ENCODE measurements at places on chromosomes 13 and 19.

DNA sequence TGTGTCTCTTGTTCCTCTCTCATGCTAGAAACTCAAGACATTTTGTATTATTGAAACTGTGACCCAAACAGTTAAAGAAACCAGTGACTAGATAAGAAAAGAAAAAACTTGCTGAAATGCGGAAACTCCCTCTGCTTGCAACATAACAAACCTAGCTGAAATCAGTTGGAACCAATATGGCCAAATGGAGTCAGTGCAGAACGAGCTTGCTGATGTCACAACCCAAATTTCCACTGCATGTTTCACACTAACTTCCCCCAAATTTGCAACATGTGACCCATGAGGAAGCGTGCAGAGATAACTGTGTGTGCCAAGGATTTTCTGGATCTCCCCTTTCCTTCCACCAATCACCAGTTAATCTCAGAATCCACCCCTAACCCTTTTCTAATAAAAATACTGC, 208.0 kb downstream of the DLEU7 start:
- peak; percentile 25 for DNase-seq

DNA sequence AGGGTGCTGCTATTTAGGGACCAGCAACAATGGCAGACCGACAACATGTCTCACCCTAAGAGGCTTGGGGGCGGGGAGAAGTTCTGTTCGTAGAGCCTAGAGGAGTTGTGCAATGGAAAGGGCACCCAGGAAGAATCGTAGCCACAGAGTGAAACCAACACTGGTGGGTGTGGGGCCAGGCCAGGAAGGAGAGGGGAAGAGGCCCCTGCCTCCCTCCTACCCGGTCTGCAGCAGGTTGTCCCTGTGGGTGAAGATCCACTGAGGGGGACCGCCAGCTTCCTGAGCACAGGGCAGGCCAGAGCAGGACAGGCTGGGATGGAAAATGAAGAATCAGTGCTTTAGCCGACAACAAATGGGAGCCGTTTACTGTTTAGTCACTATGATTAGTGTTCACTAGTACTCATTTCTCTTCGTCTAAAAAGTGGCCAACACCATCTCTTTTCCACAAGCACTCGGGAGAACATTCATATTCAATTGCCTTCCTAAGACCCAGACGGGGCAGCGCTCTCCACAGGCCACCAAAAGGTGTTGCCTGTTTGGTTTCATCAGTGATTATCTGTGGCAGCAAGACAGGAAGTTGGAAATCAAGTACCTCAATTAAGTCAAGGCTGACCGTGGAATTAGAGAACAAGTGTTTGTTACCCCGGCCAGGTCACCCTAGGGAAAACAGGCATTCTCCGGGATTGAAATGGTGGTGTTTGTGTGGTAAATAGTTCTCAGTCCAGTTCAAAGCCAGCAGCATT, 1.1 kb upstream of the ATP11A start:
- peak; percentile 44 for DNase-seq

GRCh38 chr13:111398715-111399299, 78.4 kb downstream of the TEX29 start:
- DNase-seq = no peak

DNA sequence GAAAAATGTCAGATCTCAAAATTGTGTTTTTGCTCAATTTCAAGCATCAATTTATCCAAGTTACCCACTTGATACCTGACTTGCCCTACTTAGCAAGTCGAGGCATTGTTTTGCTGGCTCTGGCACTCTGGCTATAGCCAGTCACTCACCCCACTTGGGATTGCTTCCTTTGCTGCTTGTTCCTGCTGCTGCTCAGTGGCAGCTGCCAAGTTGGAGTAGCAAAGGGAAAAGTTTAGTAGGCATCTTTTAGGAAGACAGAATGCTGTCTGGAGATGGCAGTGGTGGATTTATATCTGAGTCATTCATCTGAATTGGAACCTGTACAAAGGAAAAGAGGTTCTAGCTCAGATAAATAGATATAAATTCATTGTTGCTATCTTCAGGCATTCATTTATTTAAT, 41.2 kb downstream of the PCCA start:
- no peak for DNase-seq

GRCh38 chr13:40488869-40489391, 177.5 kb downstream of the FOXO1 start:
- no peak for DNase-seq

DNA sequence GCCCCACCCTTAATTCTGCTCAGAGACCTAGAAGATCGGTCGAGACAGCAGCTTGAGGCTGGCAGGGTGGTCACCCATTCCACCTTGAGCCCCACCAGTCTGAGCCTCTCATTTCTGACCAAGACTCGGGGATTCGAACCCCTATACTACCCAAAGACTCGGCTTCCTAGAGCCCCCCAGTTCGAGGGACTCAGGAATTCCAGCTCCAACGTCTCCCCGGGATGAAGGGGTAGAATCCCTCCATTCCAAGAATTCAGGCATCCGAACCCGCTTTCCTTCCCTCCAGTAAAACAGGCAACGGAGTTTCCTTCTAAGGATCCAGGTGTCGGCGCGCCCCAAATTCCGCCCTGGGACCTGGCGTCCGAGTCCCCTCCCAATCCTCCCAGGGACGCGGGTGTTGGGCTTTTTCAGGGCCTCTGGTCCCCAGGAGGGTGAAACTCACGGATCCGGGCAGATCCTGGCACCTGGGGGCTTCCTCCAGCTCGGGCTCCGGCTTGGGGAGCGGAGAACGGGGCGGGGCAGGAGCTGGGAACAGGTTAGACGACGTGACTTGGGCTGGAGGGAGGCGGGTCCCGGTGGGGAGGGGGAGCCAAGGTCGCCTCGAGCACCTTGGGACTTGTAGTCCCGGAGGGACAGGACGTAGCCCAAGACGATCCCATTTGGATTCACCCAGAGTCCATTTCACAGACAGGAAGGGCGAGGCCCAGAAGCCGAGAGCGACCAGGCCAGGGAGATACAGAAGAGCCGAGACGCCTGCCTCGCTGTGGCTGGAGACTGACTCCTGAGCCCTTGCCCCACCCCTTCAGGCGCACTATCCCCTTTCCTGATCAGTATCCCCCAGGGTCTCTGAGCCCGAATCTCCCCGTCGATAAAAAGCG, at the start of gene PPP1R13L:
PPP1R13L (minus strand) TSS at position 513 of the 878 bp plus-strand sequence. CDS start 6,751 bp downstream, outside the sequence.
- peak; percentile 56 for DNase-seq

DNA sequence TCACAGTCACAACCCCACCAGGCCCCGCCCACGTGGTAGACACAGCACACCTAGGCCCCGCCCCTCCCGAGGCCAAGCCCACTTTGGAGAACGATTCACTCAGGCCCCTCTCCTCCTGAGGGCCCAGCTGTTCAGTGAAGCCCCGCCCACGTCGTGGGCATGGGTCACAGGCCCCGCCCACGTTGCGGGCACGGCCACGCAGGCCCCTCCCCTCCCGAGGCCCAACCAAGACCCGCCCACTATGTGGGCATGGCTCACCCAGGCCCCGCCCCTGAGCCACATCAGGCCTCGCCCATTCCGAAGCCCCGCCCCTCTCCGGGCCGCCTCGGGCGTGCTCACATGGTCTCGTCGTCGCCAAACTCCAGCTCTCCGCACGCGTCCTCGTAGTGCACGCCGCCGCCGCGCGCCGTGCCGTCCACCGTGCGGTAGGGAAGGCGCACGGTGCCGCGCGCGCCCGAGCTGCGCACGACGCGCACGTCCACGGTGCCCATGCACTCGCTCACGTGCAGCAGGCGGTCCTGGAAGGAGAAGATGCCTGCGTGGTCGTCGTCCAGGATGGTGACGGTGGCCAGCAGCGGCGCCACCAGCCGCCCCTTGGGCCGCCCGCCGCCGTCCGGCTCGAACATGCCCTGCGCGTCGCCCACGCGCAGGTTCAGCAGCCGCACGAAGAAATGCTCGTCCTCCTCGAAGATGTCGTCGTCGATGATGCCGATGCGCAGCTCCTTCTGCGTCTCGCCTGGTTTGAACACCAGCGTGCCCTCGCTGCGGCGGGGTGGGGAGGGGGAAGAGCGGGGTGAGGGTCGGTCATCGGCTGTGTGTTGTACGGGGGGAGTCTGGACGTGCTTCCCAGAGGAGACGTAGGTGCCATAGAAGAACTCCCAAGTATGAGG, 24.0 kb downstream of the SLC8A2 start:
- DNase-seq = peak; percentile 53

DNA sequence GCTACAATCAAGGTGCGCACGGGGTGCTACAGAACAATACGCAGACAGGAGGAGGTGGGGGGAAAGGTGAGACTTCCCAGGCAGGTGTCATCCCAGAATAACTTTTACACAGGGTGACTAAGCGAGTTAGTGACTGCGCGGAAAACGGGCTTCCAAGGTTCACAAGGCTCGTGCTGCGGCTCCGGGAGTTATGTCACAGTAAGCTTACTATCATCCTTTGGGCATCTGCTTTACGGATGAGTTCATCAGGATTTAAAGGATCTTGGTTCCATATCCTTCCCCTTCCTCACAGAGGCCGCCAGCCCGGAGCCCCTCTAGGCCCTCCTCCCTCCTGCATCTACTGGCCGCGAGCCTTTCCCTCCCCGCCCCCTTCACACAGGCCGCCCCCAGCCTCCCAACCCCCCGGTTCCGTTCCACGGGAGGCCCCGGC, 474 bp upstream of the IFT88 start:
- no peak for DNase-seq

DNA sequence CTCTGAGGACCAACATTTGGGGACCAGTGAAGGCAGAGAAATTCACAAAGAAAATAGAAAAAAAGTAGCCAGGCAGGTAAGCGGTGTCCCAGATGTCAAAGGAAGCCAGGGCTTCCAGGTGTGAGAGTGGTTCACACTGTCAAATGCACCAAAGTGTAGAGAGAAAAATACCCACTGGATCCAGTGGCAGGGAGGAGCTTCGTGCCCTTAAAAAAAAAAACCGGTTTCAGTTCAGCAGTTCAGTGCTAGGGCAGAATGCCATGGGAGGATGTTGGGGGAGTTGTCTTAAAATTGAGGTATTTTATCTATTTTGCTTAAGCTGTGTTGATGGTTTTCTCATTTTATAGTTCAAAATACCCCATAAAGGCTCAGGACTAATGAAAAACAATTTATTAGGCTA, 47.8 kb upstream of the C1QTNF9 start:
- DNase-seq = peak; percentile 74

DNA sequence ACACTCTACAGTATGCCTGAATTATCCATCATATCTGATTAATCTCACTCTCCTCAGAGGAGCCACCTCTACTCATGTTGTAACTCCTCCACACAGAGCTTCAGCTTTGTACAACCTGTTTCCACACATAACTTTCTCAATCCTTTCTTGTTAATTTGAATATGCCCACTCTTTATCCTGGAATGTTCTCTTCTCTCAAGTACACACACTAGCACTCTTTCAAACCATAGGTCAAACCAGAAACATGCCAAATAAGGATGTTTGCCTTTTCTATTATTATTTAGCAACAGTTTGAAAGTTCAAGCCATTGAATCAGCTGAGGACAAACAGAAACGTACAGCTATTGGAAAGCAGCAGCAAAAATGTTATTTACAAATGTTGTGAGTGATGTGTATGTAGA, 110.3 kb downstream of the MIPEP start:
- DNase-seq = no peak

DNA sequence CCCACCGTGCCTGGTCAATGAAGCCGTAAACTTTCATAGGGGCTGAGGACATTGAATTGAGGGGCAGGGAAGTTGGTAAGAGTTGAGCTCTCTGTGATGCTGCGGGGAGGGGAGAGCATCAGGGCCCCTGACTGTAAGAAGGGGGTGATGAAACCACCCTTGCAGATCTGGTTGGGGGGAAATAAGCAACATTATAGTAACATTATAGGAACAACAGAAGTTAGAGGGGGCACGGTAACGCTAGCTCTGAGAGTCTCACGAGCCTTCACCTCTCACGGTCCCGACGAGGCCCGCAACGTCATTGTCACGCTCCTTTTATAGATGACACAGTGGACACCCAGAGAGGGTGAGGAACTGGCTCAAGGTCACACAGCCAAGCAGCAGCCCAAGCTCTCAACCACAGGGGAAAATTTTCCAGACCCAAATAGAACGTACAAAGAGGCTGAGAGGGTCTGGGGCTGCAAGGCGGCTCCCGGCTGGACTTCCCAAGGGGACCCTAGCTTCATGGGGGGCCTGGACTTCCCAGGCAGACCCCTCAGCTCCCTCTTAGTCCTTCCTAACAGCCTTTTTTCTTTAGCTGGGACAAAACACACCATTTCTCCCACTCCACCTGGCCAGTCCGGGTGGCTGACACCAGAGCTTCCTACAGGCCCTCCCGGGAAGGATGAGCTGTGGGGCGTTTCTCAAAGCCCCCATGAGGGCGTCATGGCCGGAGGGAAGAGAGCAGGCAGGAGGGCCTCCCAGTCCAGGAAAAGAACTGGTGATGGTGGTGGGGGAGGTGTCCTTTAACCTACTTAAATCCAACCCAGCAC, 4.1 kb downstream of the TLE5 start:
- DNase-seq = no peak

GRCh38 chr13:25980255-25980654, 71.6 kb downstream of the SHISA2 start:
- no peak for DNase-seq

GRCh38 chr13:50527188-50527587, 316.3 kb downstream of the DLEU7 start:
- DNase-seq = no peak

- no peak for DNase-seq
Observed at GRCh38 chr13:32126278-32126677, 94.7 kb downstream of the FRY start.

DNA sequence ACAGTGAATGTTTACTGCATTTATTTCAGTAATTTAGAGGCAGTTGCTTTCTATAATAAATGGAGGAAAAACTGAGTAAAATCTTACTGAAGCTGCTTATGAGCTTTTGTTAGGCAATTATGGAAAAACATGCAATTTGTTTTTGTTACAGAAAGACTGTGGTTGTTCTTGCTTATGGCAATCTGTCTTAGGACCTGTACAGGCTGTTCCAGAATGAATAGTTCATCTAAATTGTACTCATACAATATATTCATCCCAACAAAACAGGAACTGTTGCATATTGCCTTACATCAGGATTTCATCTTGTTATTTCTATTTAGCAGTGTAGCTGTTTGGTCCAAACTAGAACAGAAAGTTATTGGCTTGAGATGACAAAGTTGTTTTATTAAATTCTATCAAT, 199.2 kb downstream of the NALCN start:
- DNase-seq = no peak

GRCh38 chr13:114152285-114152645, 19.8 kb upstream of the RASA3 start:
- no peak for DNase-seq

- DNase-seq = no peak
Observed at GRCh38 chr13:65999411-65999810, 1230.7 kb downstream of the PCDH9 start.

DNA sequence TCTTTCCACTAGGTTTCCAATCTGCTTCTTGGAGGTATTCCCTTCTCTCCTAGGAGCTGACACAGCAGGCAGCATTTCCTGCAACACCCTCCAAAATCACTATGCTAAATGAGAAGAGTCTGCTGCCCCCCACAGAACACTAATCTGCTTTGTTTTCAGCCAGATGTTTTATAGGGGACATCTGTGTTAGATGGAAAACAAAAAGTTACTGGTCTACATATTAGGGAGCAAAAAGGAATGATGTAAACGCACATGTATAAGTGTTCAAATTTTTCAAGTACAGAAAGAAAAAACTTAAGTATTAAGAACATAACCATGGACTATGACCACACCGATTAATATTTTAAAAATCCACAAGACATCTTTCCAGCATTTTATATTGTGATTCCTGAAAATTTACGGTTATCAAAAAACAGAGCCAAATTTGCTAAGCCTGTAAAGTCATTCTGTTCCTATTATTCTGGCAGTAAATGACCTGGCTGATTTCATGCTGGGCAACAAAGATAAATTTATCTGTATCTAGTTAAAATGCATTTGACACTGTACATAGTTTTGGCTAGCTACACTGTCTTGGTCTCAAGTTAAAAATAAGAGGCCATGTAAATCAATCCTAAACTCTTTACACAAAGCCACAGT, 63.3 kb downstream of the DCLK1 start:
- DNase-seq = no peak

- peak; percentile 58 for DNase-seq
Observed at GRCh38 chr13:75635828-75636435, at the start of gene LMO7. Gene LMO7 (plus strand): TSS chr13:75636330. CDS start chr13:75636658, 328 bp downstream.

Data from CD4-positive, alpha-beta T cell treated with Interleukin-17A for 1 hour (primary cell).